ENCODE measurements at places on chromosomes 5 and 9.

DNA sequence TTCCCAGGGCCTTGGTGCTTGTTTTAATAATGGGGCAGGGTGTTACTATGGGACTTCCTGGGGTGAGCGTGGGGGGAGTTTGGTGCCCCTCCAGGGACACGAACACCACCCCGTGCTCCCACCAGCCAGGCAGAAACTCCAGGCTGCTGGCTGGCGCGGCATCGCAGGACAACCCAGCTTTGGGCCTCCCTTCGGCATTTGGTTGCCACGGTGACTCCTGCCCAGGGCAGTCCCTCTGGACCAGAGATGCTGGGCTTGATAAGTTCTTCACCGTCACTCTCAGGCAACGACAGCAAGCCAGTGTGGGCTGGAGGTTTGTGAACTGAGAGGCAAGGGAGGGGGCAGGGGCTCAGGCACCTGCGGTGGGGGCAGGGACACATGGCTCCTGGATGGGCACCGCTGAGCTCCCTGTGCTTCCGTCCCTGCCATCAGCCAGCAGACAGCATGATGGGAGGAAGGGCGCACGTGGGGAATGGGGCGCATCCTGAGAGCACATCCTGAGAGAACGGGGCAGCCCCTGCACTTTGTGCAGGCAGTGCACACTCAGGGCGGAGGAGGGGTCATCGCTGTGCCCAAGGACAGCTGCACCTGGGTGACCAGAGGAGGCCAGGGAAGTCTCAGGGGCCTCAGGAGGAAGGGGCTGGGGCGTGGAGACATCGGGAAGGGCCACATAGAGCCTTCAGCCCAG, 116.4 kb downstream of the RXRA start:
- DNase-seq: no peak

DNA sequence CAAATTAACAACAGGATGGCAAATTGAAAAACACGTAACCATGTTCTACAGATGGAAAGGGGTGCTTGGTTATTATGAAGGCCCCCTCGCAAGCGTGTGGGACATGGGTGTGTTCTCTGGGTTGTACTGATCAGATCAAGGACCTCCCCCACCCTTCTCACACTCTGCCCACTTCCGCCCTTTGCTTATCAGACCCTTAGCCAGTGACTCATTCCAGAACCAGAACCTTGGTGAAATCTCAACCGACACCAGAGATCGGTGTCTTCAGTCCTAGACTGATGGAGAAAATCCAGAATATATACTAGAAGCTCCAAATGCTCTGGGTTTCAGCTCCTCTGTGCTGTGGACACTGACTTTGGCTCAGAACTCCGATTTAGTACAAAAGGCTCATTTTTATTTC, 64.9 kb downstream of the PTTG1 start:
- DNase-seq: peak; percentile 26

DNA sequence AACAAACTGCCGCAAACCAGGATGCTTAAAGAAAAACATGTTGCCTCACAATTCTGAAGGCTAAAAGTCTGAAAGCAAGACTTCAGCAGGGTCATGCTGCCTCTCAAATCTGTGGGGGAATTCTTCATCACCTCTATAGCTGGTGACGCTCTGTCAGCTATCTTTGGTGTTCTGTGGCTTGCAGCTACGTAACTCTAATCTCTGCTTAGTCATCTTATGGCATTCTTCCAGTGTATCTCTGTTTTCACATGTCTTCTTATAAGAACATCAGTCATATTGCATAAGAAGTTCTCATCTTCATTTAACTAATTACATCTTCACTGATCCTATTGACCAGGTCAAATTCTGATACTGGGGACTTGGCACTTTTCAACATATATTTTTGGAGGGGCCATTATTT, 243.0 kb downstream of the CDH10 start:
- DNase-seq: no peak

DNA sequence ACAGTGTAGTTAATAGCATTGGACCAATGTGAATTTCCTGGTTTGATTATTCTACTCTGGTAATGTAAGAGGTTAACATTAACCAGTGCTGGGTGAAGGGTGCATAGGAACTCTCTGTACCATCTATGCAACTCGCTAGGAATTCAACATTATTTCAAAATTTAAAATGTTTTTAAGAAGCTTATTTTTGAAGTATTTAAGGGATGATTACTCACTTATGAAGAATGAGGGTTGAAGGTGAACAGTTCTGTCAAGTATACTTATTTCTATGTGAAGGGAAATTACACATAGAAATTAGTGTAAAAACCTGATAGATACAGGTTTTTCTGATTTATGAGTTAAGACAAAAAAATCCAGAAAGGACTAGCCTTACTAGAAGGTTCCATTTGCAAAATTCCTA, 165.8 kb downstream of the INSYN2B start:
- DNase-seq: no peak

- DNase-seq: no peak
Observed at GRCh38 chr5:30475429-30475828, 718.1 kb upstream of the CDH6 start.

DNA sequence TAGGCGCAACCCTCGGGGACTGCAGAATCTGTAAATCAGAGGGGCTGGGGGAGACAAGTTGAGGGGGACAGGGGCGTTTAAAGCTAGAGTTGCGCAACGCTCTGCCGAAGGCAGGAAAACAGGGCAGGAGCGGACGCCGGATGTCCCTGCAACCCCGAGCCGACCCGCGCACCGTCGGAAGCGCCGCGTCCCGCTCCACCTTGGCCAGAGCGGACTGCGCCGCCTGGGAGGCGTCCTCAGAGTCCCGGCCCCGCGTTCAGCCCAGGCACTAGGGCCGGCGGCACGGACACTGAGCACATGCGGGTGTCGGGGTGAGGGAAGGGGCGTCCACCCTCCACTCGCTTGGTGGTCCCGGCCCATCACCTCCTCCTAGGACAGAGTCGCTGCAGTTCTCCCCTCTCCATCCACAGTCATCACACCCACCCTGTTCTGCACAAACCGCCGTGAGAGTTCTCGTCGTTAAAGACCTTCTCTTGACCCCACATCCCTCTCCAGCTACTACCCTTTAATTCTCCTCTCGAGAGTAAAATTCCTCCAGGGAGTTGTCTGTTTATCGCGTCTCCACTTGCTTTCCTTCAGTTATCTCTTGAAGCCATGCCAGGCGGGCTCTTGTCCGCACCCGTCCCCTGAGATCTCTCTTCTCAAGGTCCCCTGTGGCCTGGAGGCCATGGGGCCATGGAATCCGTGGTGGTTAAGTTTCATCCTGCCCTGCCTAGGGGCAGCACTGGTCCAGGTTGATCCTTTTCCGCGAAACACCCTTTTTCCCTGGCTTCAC, 796 bp upstream of the PDLIM7 start:
- no peak for DNase-seq

GRCh38 chr9:98504298-98505282, 204.1 kb downstream of the GABBR2 start:
- no peak for DNase-seq

DNA sequence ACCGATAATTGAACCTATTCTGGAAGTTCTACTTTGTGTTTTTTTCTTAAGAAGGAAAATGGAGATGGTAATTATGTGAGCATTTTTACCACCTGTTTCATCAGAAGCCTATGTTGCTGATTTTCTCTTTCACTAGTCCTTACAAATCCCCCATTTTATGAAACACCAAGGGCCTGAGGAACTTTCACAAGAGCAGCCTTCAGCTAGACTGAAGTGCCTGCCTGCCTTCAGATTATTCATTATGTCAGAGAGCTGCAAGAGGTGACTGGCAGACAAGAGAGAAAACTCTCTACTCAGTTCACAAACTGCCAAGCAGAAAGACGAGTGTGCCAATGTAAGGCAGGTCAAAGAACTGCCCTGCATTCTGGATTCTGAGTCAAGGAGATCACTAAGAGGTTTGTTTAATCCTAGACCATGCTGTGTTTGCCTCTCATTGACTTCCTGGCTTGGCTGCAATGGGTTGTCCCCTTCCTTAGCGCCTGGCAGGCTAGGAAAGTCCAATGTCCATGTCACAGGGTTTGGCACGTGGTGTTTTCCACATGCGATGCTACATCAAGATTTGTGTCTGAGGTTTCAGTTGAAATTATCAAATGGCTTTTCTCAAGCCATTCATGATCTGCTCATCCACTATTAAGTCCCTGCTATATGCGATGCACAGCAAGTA, 143.3 kb downstream of the CDC42SE2 start:
- no peak for DNase-seq

All from stimulated activated effector memory CD8-positive, alpha-beta T cell treated with anti-CD3 and anti-CD28 coated beads, Interleukin-12 subunit alpha, Interleukin-12 subunit beta, amount 100 ng/mL, for 72 hours (primary cell).